A172 (cell line): ENCODE measurements at places on chromosomes 3 and 15.
A peak's percentile ranks its signal among the peaks of the same experiment; 100 is the strongest.

GRCh38 chr15:57146506-57147201, 228.2 kb downstream of the TCF12 start:
- DNase-seq = peak; percentile 33

- DNase-seq = no peak
These were observed 37.2 kb upstream of the TMEM115 start for GRCh38 chr3:50396502-50396901.

GRCh38 chr3:39433642-39434041, 27.1 kb downstream of the RPSA start:
- peak; percentile 58 for DNase-seq

GRCh38 chr3:113353678-113354077, 87.6 kb downstream of the CFAP44 start:
- no peak for DNase-seq

GRCh38 chr3:119562307-119562961, 3.0 kb upstream of the CD80 start:
- no peak for DNase-seq
